ENCODE measurements at places on chromosomes 16 and 17.

DNA sequence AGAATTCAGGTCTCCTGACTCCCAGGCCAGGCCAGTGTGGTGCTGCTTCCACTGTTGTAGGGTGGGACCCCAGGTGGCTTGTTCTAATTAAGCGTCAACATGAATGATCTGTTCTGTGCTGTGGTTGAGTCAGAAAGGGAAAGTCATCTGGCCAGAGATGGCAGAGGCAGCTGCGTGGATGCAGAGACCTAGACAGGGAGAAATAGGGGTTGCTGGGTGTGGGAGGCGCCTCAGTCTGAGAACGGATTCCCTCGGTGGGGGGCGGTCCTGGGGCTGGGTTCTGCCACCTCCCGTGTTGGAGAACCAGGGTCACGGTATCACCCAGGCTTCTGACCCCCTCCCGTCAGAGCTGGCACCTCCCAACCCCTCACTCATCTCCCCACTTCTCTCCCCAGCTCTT is 5.6 kb downstream of the FBRS start:
- no peak for DNase-seq

GRCh38 chr17:36523113-36523512 is 11.6 kb downstream of the MYO19 start:
- no peak for DNase-seq

DNA sequence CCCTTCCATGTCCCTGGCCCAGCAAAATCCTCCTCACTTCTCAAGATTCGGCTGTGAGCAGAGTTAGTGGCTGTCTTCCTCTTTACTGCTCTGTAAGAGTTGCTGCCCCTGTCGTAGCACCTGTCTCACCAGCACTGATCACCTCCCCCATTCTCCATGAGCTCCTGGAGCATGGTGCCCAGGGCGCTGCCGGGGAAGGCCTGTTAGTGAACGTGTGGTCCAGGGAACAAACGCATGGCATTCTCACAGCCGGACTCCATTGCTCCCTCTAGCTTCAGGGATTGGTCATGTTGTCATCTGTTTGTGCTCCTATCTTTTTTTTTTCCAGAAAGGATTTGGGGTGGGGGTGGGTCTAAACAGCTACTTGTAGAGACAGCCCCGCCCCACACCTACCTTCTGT is 141.2 kb downstream of the CMIP start:
- peak; percentile 35 for DNase-seq

DNA sequence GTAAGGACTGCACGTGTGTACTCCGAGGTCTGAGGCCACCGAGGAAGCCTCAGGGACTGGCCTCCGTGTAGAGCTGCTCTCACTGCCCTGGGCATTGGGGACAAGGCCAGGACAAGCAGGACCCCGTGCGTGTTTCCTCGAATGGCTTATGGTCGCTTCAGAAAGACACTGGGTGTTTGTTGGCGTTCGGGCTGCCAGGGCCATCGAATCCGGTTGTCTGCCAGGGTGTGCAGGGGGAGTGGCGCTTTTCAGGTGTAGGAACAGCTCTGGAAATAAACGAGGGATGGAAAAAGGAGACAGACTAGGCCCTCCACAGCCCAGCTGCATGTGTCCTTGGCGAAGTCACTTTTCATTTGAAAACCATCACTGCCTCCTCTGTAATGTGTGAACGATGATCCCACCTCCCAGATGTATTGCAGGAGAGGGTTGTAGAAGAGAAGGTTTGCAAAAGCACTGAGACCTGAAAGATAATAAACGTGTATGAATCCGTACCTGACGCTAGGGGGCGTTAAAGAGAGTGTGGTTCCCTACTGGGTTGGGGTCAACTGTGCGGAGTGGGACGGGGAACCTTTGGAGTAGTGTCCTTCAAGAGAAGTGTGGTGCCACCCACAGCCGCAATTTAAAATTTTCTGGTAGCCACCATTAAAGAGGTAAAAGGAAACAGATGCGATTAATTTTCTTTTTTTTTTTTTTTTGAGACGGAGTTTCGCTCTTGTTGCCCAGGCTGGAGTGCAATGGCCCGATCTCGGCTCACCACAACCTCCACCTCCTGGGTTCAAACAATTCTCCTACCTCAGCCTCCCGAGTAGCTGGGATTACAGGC is 2.1 kb upstream of the ZSCAN10 start:
- peak; percentile 45 for DNase-seq

DNA sequence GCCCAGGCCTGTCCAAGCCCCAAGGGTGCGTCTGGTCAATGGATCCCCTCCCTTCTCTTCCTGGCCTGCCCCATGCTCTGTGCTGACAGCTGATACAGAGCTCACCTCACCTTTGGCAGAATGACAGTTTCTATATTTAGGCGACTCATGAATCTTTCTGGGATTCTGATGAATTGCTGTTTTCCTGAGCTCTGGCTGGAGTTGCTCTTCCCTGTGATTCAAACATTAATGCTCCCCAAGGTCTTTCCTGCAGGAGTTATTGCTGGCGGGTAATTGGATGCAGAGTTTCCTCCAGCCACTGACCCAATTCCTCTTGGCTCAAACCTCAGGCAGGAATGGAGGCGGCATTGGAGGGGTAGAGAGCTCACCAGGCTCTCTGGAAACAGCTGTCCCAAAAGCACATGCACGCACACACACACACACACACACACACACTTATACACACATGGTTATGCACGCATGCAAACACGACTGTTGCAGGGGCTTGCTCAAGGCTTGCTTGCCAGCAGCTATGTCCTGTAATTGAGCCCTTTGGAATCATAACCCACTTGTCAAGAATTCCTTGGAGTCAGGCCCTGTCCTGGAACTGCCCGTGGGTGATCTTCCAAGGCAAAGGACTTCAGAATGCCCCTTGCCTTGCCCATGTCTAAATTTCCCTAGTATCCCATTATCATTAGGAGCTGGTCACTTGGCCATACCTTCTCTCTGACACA is 128.8 kb downstream of the ASIC2 start:
- peak; percentile 86 for DNase-seq

DNA sequence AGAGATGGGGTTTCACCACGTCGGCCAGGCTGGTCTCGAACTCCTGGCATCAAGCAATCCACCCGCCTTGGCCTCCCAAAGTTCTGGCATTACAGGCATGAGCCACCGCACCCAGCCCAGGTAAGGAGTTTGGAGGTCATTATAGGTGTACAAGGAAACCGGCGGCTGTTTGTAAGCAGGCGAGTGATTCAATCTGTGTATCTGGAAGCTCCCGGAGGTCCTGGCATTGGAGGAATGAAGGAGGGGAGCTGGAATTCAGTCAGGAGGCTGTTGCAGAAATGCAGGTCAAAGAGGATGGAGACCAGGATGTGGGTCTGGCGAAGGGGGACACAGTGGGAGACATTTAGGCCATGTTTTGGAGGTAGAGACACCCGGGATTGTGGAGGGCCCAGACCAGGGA is 18.8 kb downstream of the CDC42EP4 start:
- peak; percentile 52 for DNase-seq

DNA sequence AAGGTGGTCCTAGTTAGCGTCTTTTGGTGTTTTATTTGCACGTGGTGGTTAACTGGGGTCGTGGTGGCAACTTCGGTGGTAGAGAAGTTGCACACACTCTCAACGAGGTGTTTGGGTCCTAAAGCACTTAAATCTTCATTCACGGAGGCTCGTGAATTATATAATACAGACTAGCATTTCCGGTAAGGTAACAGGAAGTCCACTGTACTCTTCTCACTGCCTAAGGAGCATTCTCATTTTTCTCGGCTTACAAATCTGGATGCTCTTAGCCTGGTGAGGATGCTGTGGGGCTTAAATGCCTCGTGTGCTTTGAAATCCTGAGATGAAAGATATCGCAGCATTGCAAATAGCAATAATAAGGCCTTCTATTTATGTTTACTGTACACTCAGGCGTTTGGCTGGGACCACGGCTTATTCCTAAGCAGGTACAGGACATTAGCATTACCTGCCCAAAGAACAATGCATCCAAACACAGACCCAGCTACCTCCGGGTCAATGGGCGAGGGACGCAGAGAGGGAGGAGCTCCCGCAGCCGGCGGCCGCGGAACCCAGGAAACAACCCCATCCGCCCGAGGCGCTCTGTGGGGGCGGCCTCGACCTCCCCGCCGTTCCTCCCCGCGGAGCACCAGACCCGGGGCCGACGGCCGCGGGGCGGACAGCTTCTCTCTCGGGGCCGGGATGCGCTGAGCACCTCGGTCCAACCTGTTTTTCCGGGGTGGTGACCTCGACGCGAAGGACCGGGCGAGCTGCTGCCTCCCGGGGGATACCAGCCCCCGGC is 856 bp downstream of the DNAJA2 start:
- DNase-seq: peak; percentile 33

DNA sequence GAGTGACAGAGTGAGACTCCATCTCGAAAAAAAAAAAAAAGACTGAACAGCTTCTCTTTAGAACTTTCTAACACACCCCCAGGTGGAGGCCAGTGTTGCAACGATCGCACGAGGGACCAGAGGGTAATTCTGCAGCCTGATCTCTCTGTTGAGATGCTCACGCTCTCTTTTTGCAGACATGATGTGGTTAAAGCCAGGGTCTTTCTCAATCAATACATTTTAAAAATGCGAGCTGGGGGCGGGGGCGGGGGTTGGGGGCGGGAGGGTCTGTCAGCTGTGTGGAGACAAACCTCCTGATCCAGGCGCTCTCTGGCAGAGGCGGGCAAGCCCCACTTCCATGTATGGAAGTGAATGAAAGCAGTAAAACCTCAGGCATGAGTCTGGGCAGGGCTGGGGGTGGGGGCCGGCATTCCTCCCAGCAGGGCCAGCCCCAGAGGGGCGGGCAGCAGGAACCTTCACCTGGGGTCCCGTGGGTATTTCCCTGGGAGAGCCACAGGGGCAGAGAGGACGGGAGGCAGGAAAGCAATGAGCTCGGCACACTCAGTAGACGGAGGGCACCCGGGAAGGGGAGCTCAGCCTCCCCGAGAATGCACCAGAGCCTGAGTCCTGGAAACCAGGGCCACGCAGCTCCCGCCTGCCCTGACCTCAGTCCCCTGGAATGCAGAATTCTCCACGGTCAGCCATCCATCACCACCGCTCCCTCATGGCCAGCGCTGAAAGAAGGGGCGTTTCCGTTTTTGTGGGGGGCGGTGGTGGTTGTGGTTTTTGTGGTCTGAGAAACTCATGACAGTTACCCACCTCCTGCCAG is 28.0 kb downstream of the NXN start:
- peak; percentile 66 for DNase-seq

DNA sequence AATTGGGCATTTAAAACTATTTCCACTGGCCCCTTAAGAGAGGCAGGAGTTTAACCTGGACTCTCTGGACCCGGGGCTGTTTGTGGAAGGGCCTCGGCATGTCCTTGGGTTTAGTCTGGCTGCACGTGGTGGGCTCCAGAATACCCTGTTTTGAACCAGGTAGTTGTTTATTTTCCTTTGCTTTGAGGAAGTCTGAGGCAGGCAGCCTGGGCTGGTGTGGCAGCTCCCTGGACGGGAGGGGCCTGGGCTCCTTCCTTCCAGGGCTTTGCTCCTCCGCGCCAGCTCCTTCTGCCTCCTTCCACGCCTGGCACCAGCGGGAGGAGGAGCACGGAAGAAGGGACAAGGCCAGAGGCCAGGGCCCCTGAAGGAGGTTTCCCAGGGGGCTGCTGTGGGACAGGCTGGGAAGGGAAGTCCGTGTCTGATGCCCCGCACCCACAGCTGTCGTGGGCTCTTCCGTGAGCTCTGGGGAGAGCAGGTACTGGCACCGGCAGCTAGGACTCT is 15.5 kb downstream of the BANP start:
- DNase-seq: no peak

GRCh38 chr16:85763616-85764015 is 12.7 kb upstream of the C16orf74 start:
- DNase-seq: no peak

DNA sequence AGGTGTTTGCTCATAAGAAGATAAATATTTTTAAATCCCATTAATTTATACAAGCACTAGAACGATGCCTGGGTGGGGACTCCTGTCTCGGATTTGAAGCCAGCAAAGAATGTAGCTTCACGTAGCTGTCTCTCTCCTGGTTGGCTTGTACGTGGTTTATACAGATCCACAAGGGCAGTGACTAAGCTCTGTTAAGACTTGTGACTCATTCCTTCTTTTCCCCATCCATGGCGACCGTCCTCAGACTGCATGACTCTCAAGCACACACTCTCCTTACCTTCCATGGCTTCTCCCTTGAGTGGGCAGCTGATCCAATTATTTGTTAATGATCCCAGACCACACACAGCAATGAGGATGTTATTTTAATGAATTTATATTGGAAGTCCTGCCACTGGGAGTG is 679.7 kb upstream of the SOX9 start:
- no peak for DNase-seq

DNA sequence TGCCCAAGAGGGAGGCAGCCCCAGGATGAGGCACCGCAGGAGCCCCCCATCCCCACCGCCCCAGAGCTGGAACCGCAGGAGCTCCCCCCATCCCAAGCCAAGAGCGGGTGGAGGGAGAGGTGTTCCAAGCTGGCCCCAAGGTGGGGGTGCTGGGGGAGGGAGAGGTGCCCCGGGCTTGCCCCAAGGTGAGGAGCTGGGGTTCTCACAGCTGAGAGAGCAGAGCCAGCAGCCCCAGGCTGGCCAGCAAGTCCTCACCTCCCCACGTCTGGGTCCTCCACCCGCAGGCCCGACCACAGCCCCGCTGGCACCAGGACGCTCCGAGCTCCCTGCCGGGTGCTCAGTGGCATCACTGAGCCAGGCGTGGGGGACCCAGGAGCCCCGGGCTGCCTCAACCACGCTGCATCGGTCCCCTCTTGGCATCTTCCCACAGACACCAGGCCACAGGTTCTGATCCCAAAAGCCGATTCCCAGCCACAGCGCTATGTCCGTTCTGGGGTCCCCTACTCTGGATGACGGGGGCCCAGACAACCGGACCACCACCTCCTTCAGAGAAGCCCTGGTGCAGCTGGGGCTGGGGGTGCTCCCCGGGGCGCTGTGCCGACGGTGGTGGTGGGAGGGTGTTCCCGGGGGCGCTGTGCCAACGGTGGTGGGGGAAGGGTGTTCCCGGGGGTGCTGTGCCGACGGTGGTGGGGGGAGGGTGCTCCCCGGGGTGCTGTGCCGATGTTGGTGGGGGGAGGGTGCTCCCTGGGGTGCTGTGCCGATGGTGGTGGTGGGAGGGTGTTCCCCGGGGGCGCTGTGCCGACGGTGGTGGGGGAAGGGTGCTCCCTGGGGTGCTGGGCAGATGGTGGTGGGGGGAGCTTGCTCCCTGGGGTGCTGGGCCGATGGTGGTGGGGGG is 15.4 kb upstream of the WDR45B start:
- no peak for DNase-seq

DNA sequence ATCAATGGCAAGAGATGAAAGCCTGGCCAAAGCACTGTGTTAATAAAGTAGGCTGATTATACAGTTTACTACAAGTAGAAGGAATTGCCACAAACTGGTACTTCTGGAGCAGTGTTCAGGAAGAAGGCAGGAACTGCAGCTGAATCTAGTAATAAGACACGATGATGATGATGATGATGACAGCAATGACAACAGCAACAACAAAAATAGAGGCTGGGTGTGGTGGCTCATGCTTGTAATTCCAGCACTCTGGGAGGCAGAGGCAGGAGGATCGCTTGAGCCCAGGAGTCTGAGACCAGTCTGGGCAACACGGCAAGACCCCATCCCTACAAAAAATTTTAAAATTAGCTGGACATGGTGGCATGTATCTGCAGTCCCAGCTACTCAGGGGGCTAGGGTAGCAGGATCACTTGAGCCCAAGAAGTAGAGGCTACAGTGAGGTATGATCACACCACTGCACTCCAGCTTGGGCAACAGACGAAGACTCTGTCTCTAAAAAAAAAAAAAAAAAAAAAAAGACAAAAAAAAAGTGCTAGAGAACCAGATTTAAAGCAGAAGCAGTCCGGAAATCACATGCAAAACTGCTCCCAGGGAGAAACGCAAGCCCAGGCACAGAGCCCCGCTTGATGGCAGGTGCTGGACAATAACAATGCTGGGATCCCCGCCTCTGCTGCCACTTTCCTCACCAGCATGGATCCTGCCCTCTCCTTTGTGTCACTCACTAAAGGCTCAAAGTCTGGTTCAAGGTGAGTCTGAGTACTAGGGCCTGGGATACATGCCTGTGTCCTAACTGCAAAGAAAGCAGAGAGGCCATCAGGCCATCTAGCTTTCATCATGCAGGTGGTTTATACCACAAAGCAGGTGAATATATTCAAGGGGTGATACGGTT is 44.8 kb downstream of the CPPED1 start:
- DNase-seq: no peak

Measured in cerebellar cortex (tissue), 1 donor.